ENCODE measurements at places on chromosomes 16 and 17.

- DNase-seq: no peak
These were observed 16.9 kb downstream of the EMC8 start for GRCh38 chr16:85782451-85782850.

GRCh38 chr17:2563061-2563460 lies 30.4 kb upstream of the PAFAH1B1 start:
- no peak for DNase-seq

DNA sequence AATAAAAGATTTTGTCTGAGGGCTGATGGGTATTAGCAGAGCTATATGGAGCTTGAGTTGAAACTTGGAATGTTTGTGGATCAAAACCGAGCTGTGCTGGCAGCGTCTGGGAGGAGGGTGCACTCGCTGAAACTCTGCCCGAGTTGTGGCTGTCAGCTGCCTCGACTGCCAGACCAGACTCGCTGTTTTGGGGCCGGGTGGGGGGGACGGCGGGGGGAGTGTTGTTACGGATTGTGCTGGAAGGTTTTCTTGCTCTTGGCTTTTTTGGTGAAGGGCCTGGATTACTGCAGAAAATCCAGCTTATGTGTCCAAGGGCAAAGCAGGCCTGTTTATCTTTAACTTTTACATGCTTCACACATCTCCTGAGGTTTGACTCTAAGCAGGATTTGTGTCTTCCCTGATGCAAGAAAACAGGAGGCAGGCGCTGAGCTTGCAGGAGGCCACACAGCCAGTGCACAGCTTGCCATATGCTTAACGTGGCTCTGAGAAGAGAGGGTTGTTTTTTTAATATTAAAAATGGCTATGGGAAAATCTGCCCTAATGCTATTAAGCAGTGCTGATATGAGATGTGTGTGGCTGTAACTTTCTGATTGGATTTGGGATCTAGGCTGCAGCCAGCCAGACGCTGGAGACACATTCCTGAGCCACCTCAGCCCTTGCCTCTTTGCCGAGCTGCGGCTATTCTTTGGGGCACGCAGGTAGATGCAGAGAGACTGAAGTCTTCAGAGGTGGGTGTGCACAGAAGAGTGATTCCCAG lies 20.5 kb upstream of the RPTOR start:
- no peak for DNase-seq

- no peak for DNase-seq
These were observed 350.1 kb upstream of the TNRC6C start for GRCh38 chr17:77608431-77608830.

- DNase-seq: peak; percentile 10
These were observed at the start of gene EVI2A for GRCh38 chr17:31321481-31321880. TSS of gene EVI2A (minus strand) at chr17:31321622. CDS start at chr17:31319013, 2,609 bp downstream.

- no peak for DNase-seq
These were observed 132.1 kb downstream of the HS3ST4 start for GRCh38 chr16:25823891-25824290.

GRCh38 chr17:58402679-58403078 lies 14.7 kb downstream of the RNF43 start:
- no peak for DNase-seq

DNA sequence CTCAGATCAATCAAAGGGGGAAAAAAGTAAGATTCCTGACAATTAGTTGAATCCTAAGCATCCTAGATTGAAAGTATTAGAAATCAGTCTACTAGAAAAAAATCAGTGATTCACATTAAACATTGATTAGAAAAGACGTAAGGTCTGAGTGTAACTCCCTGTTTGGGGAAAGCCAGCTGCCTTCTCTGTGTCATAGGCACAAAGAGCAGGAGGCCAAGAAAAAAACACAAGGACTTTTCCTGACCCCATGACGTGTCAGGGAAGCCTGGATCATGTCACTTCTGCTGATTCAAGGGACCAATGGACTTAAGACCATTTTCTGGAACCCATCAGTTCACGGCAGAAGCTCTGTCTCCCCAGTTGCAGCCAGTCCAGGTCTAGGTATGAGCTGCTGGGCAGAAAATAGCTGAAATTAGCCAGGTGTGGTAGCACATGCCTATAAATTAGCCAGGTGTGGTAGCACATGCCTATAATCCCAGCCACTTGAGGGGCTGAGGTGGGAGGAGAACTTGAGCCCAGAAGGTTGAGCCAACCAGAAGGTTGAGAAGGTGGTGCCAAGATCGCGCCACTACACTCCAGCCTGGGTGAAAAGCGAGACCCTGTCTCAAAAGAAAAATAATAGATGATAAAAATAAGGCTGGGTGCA lies 35.9 kb downstream of the RANBP10 start:
- DNase-seq: peak; percentile 41

- no peak for DNase-seq
These were observed 5.9 kb downstream of the HAS3 start for GRCh38 chr16:69111216-69111875.

DNA sequence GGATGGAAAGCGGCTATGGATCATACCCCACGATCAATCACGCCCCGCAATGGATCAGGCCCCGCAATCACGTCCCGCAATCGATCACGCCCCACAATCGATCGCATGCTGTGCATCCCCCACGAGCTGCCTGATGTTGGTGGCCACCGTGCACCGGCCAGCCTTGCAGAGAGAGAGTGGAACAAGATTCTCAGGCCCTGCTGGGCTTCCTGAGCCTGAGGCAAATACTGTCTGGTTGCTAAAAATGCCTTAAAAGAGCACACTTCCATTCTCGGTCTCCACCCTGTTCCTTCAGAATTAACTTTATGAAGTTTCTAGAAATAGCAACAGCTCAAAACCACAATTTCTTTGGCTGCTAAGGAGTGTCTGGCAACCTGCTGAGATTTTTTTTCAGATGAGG lies 81.5 kb downstream of the VPS53 start:
- no peak for DNase-seq

DNA sequence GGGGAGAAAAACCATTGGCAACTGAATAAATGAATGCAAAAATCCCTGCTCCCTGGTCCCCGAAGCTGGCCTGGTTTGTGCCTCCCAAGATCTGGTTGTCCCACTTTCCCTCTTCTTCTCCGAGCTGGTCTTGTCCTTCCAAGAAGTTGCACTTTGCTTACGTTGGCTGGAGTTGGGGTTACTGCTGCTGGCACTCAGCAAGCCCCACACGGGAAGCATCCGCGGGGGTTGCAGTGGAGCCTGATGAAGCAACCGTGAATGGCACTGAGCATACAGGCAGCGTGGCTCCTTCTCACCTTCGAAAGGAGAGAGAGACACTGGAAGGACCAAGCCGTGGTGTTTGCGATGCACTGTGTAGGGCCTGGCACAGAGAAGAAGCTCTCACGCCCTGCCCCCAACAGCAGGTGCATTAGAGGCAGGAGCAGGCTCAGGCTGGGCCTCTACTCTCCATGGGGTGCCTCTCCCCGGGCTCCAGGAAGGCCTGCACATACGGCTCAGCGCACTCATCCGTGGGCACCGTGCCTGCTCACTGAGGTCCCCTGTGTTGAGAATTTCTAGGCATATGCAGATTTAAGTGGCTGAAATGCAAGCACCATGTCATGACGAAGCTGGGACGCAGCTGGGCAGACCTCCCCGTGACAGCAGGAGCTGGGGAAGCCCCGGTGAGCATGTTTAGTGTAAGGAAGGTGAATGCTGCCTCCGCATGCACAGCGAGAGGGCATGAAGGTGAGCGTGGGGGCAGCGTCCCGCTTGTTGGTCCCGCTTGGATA lies 12.1 kb downstream of the CA5A start:
- DNase-seq: no peak

GRCh38 chr17:3867606-3868005 lies 21.6 kb upstream of the NCBP3 start:
- no peak for DNase-seq

- no peak for DNase-seq
These were observed 30.4 kb downstream of the RAI1 start for GRCh38 chr17:17711641-17712162.

- DNase-seq: no peak
These were observed 22.8 kb downstream of the GJC1 start for GRCh38 chr17:44807093-44807816.

- no peak for DNase-seq
These were observed 789 bp downstream of the CSNK1D start for GRCh38 chr17:82272495-82273326.

GRCh38 chr16:69253870-69254341 lies 57.2 kb upstream of the VPS4A start:
- DNase-seq: no peak

DNA sequence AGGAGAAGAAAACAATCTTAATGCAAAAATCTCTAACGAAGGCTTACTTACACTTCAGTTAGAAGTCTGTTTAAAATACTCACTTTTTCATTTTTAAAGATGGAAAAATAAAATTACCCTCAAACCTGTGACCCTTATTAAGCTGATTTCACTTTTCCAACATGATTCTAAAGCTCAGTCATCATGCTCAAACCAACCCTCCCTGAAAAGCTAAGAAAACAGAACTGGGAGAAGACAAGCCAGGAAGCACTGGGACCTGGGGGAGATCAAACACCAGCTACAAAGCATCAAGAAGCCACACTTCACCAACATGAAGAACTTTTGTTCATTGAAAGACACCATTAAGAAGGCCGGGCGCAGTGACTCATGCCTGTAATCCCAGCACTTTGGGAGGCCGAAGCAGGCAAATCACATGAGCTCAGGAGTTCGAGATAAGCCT lies 88.8 kb downstream of the LITAF start:
- DNase-seq: no peak

- DNase-seq: no peak
These were observed 21.0 kb downstream of the COQ7 start for GRCh38 chr16:19088341-19088916.

- DNase-seq: no peak
These were observed 1.0 kb upstream of the ATP2C2 start for GRCh38 chr16:84367297-84367680.

DNA sequence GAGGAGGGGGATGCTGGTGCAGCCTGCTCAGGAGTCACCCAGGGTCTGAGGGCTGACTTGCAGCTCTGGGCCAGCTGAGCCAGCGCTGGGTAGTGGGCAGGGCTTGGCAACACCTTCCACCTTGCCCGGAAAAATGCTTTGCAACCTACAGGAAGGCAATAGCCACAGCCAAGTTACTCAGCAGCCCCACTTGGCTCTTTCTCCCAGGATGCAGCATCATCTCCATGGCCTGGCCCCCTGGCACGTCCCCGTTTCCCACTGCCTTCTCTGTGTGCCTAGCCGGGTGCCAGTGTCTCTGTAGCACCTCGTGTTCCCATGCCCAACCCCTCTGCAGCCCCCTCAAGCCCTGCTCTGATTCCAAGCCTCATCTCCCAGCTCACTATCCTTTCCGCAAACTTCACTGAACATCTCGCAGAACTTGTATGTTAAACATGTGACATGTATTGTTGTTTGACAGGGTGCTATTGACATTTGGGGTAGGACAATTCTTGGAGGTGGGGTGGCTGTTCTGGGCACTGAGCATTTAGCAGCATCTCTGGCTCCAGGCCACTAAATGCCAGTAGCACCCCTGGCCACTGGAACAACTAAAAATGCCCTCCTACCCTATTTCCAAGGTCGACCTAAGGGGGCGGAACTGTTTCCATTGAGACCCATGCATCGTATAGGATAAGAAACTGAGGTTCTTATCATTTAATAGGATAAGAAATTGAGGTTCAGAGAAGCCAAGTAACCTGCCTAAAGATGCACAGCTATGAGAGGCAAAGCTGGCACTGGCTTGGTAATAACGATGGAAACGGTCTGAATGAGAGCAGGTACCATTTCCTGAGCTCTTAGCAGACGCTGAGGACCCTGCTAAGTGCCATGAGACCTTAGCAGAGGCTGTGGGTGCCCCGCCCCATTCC lies 12.2 kb downstream of the DEXI start:
- no peak for DNase-seq

DNA sequence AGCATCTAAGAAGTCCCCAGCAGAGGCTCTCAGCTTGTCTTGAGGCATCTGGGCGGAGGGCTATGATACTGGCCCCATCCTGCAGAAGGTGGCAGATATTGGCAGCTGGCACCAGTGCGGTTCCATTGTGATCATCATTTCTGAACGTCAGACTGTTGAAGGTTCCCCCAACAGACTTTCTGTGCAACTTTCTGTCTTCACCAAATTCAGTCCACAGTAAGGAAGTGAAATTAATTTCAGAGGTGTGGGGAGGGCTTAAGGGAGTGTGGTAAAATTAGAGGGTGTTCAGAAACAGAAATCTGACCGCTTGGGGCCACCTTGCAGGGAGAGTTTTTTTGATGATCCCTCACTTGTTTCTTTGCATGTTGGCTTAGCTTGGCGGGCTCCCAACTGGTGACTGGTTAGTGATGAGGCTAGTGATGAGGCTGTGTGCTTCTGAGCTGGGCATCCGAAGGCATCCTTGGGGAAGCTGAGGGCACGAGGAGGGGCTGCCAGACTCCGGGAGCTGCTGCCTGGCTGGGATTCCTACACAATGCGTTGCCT lies at the start of gene CIITA:
Gene CIITA, plus strand, starts transcription at position 404 of the 543 bp plus-strand sequence. Its CDS starts 129 bp downstream, at position 533.
- DNase-seq: no peak

Data from pulmonary artery endothelial cell (primary cell).